ENCODE measurements at places on chromosomes 7 and 10.
A peak's percentile ranks its signal among the peaks of the same experiment; 100 is the strongest.

GRCh38 chr7:45894665-45895062 is 6.4 kb downstream of the IGFBP1 start:
- no peak for DNase-seq

DNA sequence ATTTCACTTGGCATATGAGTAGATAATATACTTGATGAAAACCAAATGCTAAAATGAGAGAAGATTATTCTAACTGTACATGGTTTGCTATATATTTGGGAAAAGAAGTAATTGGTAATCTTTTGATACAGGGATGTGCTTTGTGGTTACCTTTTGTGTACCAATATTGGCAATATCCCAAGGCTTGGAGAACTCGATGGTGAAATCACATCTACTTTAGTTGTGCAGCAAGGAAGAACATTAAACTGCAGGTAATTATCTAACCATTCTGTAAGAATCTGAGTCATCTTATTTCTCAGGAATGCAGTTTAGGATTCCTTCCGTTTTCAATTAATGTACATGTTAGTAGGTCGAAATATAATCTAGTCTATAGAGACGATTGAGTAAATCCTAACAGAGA is 64.1 kb downstream of the SRI start:
- no peak for DNase-seq

DNA sequence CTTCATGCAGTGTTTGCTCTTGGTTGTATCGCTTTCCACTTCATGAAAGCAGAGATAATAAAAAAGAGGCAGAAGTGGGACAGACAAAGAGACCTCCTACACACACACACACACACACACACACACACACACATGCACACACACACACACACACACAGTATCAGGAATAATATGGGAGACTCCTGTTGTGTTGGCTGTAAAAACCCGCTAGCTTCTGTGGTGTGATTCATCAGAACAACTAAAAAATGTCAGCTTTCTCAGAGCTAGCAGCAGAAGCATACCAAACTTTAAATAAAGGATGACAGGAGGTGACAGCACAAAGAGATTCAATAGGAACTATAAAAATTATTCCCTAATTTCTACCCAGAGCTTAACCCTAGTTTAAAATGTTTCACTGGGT is 148.2 kb upstream of the LRRTM3 start:
- DNase-seq: no peak

- DNase-seq: peak; percentile 61
Observed at GRCh38 chr10:90871279-90871765, 452 bp upstream of the RPP30 start.

DNA sequence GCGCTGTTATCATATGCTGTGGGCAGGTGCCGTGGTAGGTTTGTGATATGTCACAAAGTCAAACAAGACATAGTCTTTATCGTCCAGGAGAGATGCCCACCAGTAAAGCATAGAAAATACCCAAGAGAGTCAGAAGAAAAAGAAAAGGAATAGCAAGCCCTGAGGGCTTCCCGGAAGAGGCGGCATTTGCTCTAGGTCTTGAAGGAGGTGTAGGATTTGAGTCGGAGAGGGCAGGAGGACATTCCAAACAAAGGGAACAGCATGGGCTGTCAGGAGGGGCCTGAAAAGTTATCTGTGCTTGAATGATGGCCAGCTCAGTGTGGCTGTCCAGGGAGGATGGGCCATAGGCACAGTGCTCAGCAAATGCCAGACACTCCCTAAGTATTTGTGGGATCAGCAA is 42.2 kb downstream of the COL13A1 start:
- DNase-seq: no peak

- no peak for DNase-seq
Observed at GRCh38 chr7:3892157-3892556, 591.1 kb downstream of the SDK1 start.

DNA sequence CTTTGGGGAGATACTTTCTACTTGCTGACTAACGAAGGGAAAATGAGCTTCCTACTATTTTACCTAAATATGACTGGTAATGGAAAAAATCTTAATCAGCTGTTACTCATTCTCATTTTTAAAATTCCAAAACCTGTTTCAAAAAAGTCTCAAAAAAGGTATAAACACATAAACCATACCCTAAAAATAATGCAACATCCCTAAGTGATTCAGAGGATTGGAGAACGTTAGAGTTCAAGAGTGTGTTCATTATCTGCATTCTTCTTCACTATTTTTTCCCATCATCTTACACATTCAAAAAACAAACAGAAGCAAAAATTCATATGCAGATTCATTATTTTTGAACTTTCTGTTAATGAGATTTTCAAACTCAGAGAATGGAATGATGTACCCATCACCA is 150.4 kb upstream of the GNAI1 start:
- no peak for DNase-seq

DNA sequence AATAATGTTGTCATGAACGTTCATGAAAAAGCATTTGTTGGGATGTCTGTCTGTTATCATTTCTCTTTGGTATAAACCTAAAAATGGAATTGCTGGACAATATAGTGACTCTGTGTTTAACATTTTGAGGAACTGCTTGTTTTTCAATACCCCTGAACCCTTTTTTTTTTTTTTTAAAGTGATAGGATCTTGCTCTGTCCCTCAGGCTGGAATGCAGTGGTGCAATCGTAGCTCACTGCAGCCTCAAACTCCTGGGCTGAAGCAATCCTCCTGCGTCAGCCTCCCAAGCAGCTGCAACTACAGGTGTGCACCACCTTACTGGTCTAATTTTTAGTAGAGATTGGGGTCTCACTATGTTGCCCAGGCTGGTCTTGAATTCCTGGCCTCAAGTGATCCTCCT is 15.1 kb upstream of the LMTK2 start:
- DNase-seq: no peak

DNA sequence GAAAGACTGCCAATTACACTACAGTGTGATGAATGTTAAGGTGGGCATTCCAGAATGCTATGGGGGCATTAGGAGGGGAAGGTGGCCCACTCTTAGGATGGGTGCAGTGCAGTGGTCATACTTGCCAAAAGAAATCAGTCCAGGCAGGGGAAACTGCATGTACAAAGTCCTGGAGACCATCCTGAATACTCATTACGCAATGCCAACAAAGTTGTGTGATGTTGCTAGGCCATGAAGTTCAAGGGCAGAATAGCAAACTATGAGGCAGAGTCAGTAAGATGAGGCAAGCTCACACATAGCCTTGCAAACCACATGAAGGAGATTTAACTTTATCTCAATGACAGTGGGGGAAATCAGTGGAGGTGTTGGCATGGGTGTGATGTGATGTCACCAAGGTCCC is 49.8 kb upstream of the SLC35B4 start:
- no peak for DNase-seq

- DNase-seq: peak; percentile 21
Observed at GRCh38 chr10:78362406-78363022, 328.9 kb downstream of the RPS24 start.

DNA sequence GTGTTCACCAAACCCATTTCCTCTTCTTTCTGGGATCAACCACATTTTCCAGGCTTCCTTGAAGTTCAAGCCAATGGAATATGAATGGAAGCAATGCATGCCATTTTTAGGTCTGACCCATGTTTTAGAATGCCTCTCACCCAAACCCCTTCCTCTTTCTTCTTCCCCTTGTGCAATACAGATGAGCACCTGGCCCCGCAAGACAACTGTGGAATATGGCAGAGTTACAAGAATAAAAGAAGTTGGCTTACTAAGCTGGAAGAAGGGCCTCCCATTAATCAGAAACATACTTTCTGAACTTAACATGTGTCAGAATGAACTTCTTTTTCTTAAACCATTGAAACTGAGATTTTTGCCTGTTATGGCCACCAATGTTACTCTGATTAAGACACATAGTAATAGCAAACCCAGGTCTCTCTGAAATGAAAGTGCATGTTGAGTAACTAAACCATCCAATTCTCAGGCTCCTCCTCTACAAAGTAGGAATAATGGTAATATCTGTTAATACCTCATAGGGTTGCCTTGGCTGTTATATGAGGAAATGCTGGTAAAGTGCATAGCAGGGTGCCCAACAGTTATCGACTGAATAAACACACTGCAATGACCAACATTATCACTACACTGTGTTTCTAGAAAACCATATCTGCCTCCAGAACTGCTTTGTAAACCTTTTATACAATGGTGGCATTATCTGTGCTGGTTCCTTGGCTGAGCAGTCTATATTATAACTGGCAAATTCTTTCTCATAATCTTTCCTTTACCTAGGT is 382.2 kb upstream of the NRP1 start:
- DNase-seq: no peak

GRCh38 chr10:102505462-102506115 is 1.8 kb downstream of the SUFU start:
- no peak for DNase-seq

DNA sequence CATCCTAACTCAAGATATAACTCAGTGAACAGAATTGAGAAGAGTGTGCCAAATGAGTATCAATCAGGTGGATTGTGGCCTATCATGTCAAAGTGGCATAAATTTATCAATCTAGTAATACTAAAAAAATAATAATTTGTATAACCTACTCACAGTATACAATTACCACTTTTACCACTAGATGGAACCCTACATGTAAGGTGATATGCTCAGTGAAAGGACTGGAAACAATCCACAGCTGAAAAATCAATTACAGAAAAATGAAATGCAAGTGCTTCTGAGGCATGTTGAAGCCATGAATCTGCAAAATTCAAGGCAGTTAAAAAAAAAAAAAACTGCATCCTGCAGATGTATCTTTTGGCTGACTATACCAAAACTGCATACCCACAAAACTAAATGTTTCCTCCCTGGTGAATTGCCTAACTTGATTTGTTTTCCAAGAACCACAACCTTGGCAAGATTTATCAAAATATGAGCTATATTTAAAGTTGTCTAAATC is 13.9 kb downstream of the ARHGAP19 start:
- DNase-seq: no peak

DNA sequence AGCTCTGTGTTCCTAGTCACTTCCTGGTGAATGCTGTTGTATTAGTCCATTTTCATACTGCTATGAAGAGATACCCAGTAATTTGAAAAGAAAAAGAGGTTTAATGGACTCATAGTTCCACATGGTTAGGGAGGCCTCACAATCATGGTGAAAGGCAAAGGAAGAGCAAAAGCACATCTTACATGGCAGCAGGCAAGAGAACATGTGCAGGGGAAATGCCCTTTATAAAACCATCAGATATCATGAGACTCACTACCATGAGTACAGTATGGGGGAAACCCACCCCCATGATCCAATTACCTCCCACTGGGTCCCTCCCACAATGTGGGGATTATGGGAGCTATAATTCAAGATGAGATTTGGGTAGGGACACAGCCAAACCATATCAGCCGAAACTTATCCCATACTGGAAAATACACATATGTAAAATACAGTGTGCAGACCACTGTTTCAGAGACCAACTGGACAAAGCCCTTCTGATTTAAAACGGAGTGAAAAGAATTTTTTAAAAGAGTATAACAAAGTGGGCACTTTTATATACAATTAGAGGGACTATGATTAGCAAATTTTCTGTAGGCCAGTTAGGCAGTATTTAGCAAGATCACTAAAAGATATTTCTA is 8.0 kb downstream of the CYREN start:
- DNase-seq: no peak

- DNase-seq: no peak
Observed at GRCh38 chr10:50629495-50630122, 5.9 kb upstream of the SGMS1 start.

- no peak for DNase-seq
Observed at GRCh38 chr7:77360969-77361368, 55.2 kb downstream of the GSAP start.

- DNase-seq: no peak
Observed at GRCh38 chr7:135537453-135537852, 20.3 kb upstream of the NUP205 start.

GRCh38 chr10:99234041-99234790 is 1.4 kb downstream of the HPSE2 start:
- DNase-seq: peak; percentile 67

GRCh38 chr7:82268632-82269031 is 174.9 kb downstream of the CACNA2D1 start:
- DNase-seq: no peak

- no peak for DNase-seq
Observed at GRCh38 chr10:69481305-69481704, 30.0 kb downstream of the TSPAN15 start.

DNA sequence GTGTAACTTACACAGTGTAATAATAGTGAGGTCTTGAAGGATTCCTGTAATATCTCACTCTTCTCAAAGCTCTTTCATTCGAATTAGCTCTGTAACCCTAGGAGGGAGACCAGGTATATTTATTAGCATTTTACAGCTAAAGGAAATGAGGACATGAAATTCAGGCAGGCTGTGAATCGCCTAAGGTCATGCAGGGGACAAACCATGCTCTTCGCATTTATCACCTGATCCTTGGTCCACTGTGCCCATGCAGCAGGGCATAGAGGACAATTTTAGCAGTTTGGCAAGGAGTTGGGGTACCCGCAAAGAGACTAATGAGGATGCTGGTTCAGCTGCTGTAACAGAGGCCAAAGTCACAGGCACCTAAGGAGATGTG is 14.8 kb upstream of the LAMB1 start:
- DNase-seq: no peak

DNA sequence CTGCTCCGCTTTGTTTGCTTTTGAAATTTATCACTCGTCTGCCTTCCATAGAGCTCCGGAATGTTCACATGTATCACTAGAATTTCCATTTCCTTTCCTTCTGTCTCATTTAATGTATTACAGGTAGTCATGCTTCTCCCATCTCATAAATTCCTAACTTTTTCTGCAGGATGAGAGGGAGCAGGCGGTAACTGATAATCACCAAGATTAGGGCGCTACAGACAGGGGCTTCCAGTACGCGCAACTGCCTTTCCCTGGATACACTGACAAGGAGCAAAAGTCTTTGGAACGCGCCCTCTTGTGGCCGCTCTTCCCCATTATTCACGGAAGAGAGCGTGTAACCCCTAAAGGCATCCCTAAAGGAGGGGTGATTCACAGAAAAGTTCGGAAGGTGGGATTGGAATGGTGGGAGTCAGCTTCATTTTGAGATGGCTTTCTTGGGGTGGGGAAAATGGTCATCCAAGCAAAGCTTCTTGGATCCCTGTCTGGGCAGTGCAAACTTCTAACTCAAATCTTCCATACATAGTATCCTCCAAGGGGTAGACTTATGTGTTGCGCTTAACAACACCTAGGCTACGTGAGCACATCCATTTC is 6.5 kb downstream of the INHBA start:
- DNase-seq: peak; percentile 21
